ENCODE measurements at places on chromosomes 7 and 10. TPM values are rescaled to one million over a fixed set of nuclear protein-coding genes. Genes with fewer than 3 reads are reported as not detected.

- H3K36me3 ChIP-seq: no peaks in the 10 kb centered on the region
- no peak overlapping the region for H3K27ac ChIP-seq
- H3K27me3 ChIP-seq: no peaks in the 10 kb centered on the region
- no peaks in the 10 kb centered on the region for H3K4me1 ChIP-seq
These were observed 27.3 kb upstream of the KMT2C start for GRCh38 chr7:152462995-152463708.

- no peaks in the 10 kb centered on the region for H3K36me3 ChIP-seq
- H3K27me3 ChIP-seq: no peaks in the 10 kb centered on the region
- no peak overlapping the region for H3K4me3 ChIP-seq
- H3K4me1 ChIP-seq: peaks cover 3% of the 10 kb centered on the region
- DNase-seq: no peak
- H3K27ac ChIP-seq: no peak overlapping the region
These were observed 3.8 kb upstream of the KAT6B start for GRCh38 chr10:74822521-74823089.

DNA sequence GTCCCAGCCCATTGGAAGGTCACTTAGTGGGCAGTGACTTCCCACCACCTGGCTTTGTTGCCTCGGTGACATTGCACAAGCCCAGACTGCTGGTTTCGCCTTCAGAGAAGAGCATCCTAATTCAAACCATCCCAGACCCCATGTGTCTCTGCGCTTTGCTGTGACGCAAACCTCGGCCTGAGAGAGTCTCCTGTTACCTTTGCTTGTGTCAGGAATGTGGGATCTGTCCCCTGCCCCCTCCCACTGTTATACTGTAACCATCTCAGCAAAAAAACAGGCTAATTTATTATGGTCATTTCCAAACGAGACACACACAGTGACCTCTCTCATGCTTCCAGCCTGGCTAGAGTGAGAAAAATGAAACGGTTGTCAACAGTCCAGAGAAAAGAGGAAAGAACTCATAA, 25.0 kb upstream of the AQP1 start:
- DNase-seq: no peak
- no peaks in the 10 kb centered on the region for H3K27me3 ChIP-seq
- H3K4me1 ChIP-seq: no peaks in the 10 kb centered on the region
- no peak overlapping the region for H3K27ac ChIP-seq

Gene AGK
- total RNA-seq: 30.6 TPM

DNA sequence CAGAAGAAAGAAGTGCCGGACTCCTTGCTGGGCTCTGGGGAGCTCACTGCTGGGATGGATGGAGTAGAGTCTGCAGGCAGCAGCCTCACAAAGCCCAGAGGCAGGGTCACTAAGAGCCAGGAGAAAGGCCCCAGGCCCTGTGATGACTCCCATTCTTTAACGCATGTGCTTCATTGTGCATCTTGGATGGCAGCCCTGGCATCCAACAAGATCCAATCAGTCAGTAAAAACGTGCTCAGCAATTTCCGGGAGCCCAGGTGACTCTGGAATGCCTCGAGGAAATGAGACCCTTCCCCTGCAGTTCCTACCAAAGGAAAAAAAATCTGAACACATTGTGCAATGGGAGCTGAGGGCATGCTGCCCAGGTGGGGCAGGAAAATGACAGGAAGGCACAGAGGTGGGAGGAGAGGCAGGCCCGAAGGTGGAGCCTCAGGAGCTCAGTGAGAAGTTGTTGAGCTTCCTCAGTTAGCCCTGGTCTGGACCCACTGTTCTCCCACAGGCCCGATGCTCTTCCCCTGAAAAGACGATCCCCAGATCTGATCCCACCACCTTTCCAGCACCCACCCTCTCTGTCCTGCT, 60.7 kb upstream of the TMEM72 start:
- no peak overlapping the region for H3K4me3 ChIP-seq
- H3K27ac ChIP-seq: no peak overlapping the region
- H3K36me3 ChIP-seq: no peaks in the 10 kb centered on the region
- DNase-seq: no peak
- no peaks in the 10 kb centered on the region for H3K27me3 ChIP-seq

DNA sequence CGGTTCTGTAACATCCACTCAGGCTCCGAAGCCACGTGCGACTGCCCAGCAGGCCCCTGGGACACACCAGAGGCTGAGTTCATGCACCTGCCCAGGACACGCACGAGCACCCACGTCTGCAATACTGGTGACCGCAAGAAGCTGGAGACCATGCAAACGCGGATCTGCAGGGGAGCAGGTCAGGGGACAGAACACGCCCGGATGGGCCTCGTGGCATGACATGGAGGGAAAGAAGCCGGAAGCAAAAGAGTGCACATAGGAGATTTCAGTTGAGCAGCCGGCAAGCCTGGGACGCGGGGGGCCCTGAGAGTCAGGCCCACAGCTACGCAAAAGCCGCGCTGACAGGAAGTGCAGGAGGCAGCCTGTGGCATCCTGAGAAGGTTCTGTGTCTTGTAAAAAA, 73.7 kb downstream of the FOXL3 start:
- no peak overlapping the region for H3K4me3 ChIP-seq
- DNase-seq: no peak
- H3K27ac ChIP-seq: no peak overlapping the region
- no peaks in the 10 kb centered on the region for H3K36me3 ChIP-seq
- no peaks in the 10 kb centered on the region for H3K4me1 ChIP-seq
- peaks cover 7% of the 10 kb centered on the region for H3K27me3 ChIP-seq

Measured in H9 (cell line).